ENCODE measurements at places on chromosomes 2 and 18.

GRCh38 chr2:2762913-2763312 lies 431.8 kb upstream of the MYT1L start:
- DNase-seq: no peak

GRCh38 chr18:45494811-45495210 lies 120.5 kb upstream of the SLC14A2 start:
- no peak for DNase-seq

DNA sequence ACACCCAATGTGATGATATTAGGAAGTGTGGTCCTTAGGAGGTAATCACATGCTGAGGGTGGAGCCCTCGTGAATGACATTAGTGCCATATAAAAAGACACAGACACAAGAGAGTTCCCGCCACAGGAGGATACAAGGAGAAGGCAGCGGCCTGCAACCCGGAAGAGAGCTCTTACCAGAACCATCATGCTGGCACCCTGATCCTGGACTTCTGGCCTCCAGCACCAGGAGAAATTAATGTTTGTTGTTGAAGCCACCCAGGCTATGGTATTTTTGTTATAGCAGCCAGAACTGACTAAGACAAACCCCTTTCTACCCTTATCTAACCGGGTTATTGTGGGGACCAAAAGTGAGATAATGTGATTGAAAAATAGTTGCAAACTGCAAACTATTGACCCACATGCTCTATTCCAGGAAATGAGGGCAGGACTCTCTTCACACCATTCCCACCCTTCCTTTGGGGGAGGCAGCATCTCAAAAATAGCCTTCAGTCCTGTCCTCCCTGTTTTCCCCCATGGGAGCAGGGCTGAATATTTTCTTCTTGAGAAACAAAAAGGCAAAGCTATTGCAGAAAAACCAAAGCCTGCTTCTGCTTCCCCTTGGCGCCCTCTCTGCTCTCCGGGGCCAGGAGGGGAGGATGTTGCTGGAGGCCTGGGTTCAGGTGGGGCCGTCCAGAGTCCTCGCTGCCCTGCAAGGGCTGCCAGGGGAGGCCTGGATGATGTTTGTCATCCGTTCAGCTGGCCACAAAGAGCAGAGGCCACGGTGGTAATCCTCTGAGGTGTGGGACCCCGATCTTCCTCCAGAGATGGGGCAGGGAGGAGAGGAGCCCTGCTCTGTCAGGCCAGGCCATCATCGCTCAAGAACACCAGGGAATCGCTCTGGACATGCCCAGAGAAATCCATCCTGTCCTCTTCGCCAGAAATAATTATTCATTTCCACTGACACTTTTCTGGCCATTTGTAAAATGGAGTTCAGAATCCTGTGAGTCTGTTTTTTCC lies 73.8 kb upstream of the HAAO start:
- DNase-seq: no peak

DNA sequence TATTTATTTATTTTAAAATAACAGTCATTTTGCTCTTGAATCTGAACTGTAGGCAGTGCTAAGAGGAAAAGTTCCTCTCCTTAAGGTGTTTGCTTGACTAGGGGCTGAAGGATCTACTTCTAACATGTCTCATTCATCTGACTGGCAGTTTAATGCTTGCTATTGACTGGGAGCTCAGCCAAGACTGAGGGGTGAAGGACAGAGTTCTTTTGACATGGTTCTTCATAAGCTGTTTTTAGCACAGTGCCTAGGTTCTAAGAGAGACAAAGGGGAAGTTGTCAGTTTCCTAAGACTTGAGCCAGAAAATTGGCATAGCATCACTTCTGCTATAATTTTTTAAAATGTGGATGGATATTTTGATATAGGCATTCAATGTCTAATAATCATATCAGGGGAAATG lies 73.0 kb downstream of the COMMD1 start:
- no peak for DNase-seq

GRCh38 chr2:187959821-187960220 lies 331.9 kb upstream of the GULP1 start:
- DNase-seq: no peak

- peak; percentile 35 for DNase-seq
These were observed at the start of gene AKAIN1 for GRCh38 chr18:5197032-5197434. AKAIN1 (minus strand) TSS chr18:5197257; CDS start chr18:5197053, 204 bp downstream.

GRCh38 chr2:65357959-65358294 lies 74.5 kb downstream of the SPRED2 start:
- DNase-seq: no peak

- DNase-seq: no peak
These were observed 58.3 kb downstream of the LDLRAD4 start for GRCh38 chr18:13276530-13277520.

GRCh38 chr2:71129902-71130151 lies 202 bp downstream of the MCEE start:
- no peak for DNase-seq

Measured in fibroblast of skin of right quadriceps (primary cell).